ENCODE measurements at places on chromosomes 1 and 21. TPM values are rescaled to one million over a fixed set of nuclear protein-coding genes. Genes with fewer than 3 reads are reported as not detected.

NPHS2 gene
- total RNA-seq, result not detected

DNA sequence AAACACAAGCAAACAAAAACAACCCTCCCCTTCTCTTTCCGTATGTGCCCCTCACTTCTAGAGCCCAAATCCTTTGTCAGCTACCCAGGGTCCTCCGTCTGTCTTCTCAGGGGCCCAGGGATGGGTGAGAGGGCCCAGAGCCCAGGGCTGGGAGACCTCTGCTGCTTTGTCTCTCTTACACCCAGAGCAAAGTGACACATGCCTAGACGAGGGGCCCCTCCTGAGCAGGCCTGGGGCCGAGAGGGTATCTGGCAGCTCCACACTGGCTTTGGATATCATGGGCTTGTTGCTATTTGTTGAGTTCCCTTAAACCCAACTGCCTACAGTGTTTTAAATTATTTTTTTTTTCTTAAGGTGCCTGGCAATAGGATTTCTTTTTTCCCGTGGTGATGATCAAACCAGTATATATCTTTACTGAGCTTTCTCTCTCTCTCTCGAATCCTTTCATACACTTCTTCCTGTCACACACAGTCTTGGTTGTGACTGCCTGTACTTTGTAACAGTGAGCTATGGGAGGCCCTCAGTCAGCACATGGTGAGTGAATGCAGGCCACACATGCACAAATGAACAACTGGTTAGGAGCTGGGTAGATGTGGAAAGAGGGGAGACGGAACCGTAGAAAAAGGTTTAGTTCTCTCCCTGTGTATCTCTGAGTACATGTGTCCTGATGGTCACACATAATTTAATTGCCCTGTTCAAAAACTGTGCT, 14.5 kb downstream of the RASSF5 start:
- no peak for DNase-seq

SH3BGR gene
- 3.7 TPM for total RNA-seq

- no peak for DNase-seq
Measured at GRCh38 chr21:43613755-43614638, 45.3 kb downstream of the HSF2BP start.

GRCh38 chr1:50423670-50424000, 392 bp upstream of the DMRTA2 start:
- DNase-seq, result no peak

- DNase-seq, result no peak
Measured at GRCh38 chr21:29827647-29828046, 112.1 kb downstream of the GRIK1 start.

VANGL1 gene
- total RNA-seq, result 9.5 TPM

DNA sequence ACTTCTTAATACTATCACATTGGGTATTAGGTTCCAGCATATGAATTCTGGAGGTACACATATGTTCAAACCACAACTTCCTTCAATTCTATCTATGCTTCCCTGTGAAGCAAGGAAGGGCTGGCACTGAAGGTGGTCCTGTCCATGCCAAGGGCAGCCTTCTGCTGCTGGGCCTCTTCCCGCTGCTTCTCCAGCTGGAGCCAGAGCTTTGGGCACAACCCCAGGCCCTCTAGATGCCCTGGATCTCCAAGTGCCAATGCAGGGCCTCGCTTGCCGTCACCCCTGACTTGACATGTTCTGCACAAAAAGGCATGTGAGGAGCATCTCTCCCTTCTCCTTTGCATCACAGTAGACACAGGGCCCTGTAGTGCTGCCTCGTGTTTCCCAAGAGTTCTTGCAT, 62.6 kb downstream of the STYXL2 start:
- no peak for DNase-seq

DNA sequence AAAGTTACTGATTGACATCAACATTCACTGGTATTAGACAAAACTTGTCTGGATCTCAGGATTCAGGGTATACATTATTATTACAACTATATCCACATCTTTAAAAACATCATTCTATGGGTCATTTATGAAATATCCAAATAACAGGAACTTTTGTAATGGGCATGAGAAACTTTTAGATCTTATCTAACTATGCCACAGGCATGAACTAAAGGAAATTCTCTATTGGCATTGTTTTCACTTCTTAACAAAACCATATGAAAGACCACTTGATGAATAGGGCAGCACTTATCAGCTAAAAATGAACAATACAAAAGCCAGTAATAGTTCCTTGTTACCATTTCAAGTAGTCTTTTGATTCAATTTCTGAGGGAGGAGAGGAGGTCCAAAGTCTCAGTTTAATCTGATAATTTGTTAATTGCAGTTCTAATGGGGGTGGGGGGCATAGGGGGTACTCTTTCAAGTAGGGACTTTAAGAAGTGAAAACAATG, 30.8 kb upstream of the CPLANE2 start:
- DNase-seq, result no peak

ETV3L gene
- not detected for total RNA-seq

DNA sequence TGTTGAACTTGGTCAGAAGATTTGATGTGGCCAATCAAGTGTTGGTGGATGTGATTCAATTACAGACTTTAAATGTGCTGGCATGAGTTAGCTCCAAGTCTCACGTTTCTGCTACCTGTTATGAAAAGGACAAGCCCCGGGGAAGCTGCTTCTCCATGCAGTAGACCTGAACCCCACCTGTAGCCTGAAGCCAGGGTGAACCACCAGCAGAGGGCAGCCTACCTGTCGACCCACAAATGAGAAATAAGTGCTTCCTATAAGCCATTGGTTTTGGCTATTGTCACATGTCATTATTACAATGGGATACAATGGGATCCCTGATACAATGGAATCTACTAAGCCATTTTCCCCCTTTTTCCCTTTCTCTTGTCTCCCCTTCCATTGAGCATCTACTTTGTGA, 230.2 kb downstream of the PRDM2 start:
- DNase-seq, result no peak

DNA sequence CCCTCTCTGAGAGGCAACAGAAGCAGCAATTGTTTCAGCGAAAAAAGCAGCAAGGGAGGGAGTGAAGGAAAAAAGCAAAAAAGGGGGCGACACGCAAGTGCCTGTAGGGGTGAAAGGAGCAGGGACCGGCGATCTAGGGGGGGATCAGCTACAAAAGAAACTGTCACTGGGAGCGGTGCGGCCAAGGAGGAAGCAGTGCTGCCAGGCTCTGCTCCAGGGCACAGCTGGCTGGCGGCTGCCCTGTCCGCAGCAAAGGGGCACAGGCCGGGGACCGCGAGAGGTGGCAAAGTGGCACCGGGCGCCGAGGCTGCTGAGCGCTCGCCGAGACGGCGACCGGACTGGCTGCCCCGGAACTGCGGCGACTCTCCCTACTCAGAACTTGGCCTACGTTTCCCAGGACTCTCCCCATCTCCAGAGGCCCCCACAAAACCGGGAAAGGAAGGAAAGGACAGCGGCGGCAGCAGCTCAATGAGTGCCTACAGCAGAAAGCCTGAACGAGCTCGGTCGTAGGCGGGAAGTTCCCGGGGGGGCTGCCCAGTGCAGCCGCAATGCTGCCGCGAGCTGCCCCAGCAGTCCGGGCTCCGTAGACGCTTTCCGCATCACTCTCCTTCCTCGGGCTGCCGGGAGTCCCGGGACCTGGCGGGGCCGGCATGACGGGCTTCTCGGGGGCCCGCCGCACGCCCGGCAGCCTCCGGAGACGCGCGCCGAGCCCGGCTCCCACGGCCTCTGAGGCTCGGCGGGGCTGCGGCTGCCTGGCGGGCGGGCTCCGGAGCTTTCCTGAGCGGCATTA, 1.0 kb upstream of the CDKN2C start:
- peak; percentile 90 for DNase-seq

GRCh38 chr1:1347663-1348419, 1.4 kb downstream of the DVL1 start:
- DNase-seq, result no peak

- DNase-seq, result no peak
Measured at GRCh38 chr1:195761104-195761503, 847.1 kb downstream of the KCNT2 start.

DNA sequence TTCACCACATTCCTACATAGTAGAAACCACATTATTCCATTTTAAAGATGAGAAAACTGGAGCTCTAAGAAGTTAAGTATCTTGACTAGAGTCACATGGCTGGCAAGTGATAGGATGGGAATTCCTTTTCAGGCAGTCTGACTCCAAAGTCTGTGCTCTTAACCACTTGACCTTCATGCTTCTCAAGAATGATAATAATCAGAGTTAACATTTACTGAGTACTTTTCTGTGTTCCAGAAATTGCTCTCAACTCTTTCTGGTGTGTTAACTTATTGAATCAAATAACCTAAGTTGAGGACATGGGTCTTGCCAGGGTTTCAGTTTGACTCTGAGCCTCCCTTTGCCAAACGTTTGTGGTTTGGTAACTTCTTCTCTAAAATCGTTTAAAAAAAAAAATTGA, 169.4 kb downstream of the RASAL2 start:
- DNase-seq, result no peak

CELA3A gene
- total RNA-seq, result not detected

CYP4Z1 gene
- 1.1 TPM for total RNA-seq

KLHDC8A gene
- not detected for total RNA-seq

FCER1A gene
- total RNA-seq, result 18.6 TPM

DNA sequence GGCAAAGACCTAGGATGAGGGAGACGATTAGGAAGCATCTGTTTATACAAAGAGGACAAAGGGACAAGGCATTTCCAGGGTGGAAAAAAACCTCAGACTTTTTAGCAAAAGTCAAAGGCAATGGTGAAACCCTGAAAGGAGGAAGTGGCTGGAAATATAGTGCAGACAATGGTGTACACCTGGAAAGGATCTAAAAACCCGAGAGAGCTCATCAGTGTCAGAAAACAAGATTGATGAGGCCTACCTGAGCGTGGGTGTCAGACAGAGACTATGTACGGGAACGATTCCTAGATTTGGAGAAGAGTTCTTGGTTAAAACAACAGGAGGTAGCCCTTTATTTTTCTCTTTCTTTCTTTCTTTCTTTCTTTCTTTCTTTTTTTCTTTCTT, 68.8 kb upstream of the HUNK start:
- DNase-seq, result no peak

- DNase-seq, result no peak
Measured at GRCh38 chr1:43822040-43822690, 111.4 kb upstream of the ARTN start.

DNA sequence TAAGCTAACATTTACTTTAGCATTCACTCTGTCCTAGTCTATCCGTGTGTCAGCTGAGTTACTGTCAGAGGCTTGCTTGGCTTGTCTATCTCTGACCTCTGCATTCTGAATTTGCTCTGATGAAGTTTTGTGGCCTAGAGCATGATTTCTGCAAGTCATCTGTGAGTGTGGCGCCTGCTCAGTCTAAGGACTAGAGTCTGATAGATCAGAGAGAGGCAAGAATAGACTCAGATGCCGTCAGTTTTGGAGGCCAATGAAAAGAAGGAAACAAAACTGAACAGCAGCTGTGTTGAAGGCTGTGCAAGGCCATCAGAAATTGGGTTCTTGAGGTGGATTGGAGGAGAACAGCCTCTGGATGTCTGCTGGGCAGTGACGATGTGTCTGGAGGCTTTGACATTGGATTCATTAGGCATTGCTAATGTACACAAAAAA, 573.1 kb downstream of the USP25 start:
- DNase-seq, result peak; percentile 86

DNA sequence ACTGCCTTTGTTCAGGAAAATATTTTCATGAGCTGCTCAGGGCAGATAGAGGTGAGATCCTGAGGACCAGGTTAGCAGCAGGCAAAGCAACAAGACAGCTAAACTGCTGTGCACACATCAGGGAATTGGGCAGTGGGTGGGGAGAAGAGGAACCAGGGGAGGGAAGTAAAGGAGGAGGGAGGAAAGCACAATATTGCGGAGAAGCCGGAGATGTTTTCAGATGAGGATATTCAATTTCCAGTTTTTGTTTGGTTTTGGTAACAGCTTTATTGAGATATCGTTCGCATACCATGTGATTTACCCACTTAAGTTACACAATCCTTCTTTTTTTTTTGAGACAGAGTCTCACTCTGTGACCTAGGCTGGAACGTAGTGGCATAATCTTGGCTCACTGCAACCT, 34.5 kb downstream of the EPHA10 start:
- peak; percentile 15 for DNase-seq

GRCh38 chr1:107953556-107953955, 11.4 kb downstream of the VAV3 start:
- no peak for DNase-seq

DNM3 gene
- 4.5 TPM for total RNA-seq

DNA sequence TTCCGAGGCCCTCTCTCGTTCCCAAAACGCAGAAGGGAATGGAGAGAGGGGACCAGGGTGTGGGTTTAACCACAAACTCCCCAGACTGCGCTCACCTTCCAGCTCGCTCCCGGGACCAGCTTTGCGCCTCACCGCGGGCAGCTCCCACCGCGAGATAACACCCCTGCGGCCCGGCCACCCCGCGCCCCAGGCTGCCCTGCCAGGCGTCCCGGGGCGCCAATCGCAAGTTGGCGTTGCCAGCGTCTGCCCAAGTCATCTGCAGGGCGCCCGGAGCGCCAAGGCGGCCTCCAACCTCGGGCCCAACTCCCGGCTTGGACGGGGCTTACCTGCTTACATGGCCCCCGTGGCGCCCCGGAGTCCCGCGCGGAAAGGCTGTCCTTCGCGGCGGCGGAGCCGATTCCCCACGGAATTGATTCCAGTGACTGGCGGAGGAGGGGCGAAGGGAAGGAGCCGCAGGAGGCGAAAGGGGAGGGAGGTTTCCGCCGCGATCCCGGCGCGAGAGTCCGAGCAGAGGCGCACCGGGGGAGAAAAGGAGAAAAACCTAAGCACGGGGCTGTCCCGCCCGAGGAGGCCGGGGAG, 456 bp downstream of the PTPN14 start:
- DNase-seq, result peak; percentile 87

DNA sequence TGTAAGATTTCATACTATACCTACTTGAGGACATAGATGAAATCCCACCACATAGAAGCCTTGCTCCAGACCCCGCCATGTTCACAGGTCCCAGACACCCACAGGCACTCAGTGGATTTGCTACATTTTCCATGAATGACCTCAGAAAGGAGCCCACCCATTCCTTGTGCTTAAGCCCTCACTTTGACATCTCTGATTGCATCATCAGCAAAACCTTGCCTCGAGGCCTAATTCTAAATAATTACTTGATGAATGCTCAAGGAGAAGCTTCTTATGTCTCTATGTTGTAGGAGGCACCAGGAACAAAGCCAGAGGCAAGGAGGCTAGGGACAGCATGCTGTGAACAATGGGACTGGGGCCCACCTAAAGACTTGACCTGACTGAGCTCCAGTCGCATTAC, 12.1 kb downstream of the OVGP1 start:
- DNase-seq, result no peak

- DNase-seq, result no peak
Measured at GRCh38 chr1:73463873-73464272, 734.1 kb downstream of the LRRIQ3 start.

GRCh38 chr1:14869187-14869586, 270.7 kb downstream of the KAZN start:
- no peak for DNase-seq

GRCh38 chr1:25462732-25463131, 32.0 kb downstream of the MACO1 start:
- no peak for DNase-seq

PTGFR gene
- 3.5 TPM for total RNA-seq
